Natural killer cell treated with Interleukin-12 subunit alpha and Interleukin-12 subunit beta and Interleukin-15 and Interleukin-18, amount 100 ng/mL, for 72 hours (primary cell): ENCODE measurements at places on chromosomes 1 and 21. TPM values are rescaled to one million over a fixed set of nuclear protein-coding genes. Genes with fewer than 3 reads are reported as not detected.

Gene OR2T35
- total RNA-seq: not detected

Gene RUNX3
- 186 TPM for total RNA-seq

Gene SYT14
- not detected for total RNA-seq

DNA sequence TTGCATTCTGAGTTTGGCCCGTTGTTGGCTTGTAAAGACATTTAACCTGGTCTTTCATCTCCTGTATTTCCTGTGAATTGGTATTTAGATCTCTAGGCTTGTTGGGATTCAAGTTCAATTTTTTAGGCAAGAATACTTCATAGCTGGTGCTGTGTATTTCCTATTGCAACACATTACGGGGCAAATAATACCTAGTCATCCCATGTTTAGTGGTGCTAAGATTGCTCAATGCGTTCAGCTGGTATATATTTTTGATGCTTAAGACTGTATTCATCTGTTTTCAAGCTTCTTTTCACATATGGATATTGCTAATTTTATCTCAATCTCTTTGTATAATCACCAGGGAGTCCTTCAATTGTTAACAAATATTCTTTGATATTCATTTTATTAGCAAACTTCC lies 87.5 kb upstream of the ZBTB18 start:
- no peak for DNase-seq

DNA sequence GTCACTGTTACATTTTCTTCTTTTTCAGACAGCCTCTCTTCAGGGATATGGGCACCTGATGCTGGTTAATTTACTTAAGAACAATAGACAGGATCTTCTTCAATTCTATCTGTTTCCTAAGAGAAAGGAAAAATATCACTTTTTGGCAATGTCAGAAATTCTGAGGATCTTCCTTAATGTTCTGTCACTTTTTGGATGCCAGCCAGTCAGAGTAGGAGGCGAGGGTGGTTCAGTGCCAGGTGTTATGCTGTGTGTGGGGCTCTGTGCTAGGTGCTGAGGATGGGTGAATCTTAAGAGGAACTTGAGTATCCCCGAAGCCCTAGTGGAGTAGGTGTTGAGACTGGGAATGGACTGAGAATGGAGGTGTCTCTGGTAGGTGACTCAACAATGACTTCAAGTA lies 133.5 kb downstream of the UCK2 start:
- no peak for DNase-seq

DNA sequence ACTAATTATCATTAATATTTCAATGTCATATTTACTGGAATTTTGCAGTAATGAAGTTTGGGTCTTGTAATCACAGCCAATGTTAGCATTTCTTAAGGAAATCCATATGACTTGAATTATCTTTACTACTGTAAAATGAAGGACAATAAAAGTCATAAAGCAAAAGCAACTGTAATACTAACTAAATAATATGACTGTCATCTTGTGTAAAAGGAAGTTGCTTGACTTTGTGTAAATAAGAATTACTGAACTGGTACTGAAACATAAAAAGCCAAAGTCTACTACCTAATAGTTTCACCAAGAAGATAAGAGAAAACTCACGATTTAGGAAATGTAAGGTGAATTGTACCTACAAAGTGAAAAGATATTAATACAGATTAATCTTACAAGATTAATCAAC lies 57.5 kb downstream of the ATP6V1G3 start:
- DNase-seq: no peak

GRCh38 chr1:172211221-172211620 lies 209.3 kb upstream of the C1orf105 start:
- DNase-seq: no peak

DNA sequence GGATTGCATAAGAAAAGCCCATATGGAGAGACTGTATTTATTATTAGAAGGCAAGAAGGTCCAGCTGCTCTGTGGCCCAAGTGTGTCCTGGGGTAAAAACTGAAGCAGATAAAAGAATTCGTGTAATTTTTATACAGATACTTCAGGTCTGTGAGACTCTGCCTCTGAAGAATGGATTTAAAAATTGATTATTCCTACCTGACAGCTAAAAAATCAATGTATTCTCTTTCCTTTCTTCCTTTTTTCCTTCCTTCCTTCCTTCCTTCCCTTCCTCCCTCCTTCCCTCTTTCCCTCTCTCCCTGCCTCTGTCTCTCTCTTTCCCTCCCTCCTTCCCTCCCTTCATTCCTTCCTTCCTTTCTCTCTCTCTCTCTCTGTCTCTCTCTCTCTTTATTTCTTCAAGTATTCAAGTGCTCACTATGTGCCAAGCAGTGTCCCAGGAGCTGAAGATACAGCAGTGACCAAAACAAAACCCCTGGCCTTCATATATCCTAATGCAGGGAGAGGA lies 11.3 kb upstream of the MGST3 start:
- no peak for DNase-seq

GRCh38 chr1:97158691-97159096 lies 437.1 kb downstream of the PTBP2 start:
- DNase-seq: no peak
